ENCODE measurements at places on chromosomes 6 and 20. TPM values are rescaled to one million over a fixed set of nuclear protein-coding genes. Genes with fewer than 3 reads are reported as not detected.

Gene AVP
- 1,079 TPM for polyA plus RNA-seq

Gene CST2
- polyA plus RNA-seq = not detected

Gene NFYA
- polyA plus RNA-seq = 21.0 TPM

Gene HCRTR2
- not detected for polyA plus RNA-seq

Gene TRIM15
- polyA plus RNA-seq = not detected

Gene C2
- polyA plus RNA-seq = 5.5 TPM

Gene C6orf163
- polyA plus RNA-seq = 0.25 TPM

Gene C4A
- 25.3 TPM for polyA plus RNA-seq

Measured in brain (organoid and tissue), 16 donors.